ENCODE measurements at places on chromosomes 11 and 22.

GRCh38 chr22:38739300-38740055, 16.3 kb downstream of the SUN2 start:
- no peak for DNase-seq

- no peak for DNase-seq
Observed at GRCh38 chr22:39308614-39309363, 10.6 kb downstream of the RPL3 start.

GRCh38 chr11:109972181-109972715, 120.9 kb upstream of the ZC3H12C start:
- DNase-seq = peak; percentile 58

DNA sequence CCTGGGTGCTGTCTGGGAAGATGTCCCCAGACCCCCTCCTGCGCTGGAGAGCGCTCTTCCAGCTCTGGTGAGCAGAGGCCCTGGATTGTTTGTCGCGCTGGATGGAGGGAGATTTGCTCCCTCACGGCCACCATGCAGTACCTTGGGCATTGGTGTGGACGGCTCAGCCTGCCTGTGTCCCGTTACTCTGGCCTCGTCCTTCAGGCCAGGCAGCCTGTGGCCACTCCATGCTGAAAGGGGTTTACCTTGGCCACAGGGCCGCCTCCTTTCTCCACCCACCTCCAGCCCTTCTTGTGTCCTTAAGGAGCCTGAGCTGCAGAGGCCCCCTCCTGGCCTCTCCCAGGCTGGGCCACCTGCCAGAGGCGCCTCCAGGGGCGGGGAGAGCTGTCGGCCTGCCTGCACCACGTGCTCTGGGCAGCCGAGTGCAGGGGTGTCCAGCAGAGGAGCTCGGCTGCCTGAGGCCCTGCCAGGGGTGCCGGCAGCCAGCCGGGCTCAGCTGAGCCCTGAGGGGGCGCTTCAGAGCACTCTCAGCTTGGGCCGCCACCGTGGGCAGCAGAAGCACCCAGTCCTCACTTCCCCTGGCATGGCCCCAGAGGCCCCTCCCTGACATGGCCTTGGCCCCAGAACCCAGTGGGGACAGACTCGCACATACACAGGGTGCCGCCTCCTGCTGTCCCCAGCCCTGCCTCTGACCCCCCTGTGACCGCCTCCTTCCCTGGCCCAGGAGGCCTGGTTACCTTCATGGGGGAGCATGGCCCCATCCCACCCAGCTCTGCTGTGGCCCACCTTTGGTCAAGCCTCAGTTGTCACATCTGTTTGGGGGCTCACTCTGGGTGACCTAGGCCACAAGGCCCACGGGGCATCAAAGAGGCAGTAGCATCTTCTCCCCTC, 3.4 kb downstream of the CCND1 start:
- DNase-seq = no peak

DNA sequence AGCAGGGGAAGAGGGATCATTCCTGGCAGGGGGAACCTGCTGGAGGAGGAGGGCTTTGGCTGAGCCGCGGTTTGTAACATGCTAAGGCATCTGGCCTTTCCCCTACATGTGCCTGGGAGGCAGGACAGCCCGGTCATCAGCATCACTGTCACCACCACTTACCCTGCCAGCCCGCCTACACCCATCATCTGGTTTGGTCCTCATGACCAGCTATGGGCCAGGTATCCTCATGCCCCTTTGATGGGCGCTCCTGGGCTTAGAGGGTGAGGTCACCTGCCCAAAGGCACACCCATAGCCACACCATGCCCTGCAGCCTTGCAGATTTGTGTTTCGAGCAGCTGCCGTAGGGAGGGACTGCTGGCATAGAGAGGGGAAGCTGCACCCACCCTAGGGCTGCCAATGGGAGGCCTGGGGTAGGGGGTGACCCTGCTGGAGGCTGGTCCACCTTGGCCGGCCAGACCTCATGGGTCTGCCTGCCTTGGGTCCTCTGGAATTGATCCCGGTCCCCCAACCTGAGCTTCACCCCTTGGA, 2.6 kb downstream of the MRGPRF start:
- no peak for DNase-seq

- peak; percentile 88 for DNase-seq
Observed at GRCh38 chr22:44975427-44976262, 34.2 kb downstream of the PHF21B start.

GRCh38 chr22:28231441-28231840, 312.4 kb upstream of the PITPNB start:
- no peak for DNase-seq

DNA sequence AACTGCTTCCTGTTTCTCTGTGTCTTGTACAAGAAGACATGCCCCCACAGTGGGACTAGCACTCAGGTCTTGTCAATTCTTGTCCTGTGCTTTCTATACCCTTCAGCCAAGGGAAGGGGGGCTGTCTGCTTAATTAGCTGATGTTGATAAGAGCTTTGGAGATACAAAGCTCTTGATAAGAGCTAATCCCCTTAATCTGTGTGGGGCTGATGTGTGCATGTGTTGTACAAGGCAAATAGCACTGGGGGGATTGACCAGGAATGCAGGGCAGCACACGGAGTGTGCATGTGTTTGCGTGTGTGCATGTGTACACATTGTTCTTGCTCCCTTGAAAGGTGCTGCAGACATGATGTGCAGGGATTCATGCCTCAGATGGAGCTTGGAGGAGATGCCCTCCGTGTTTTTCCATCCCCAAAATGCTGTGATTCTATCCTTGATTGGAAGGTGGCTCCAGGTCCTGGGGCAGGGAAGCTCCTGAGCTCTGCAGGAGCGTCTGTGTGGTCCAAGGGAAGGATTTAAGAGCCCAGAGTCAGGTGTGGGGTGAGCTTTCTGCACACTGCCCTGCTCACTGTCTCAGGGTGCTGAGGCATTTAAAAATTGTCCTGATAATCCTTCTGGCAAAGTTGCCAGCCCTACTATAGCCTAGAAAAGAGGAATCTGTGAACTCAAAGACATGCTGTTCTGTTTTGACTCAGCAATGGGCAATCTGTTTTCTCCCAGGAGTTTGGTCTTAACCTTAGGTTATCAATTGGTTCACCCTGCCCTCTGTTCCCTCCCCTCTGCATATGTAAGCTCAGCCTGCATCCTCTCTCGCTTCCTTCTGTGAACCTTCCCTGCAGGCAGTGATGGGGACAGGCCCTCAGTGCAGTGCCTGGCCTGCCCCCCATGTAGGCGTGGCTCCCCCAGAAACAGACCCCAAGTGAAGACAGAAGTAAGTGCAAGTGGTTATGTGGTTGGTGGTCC, 102.0 kb downstream of the GRIK4 start:
- DNase-seq = no peak

GRCh38 chr11:112903340-112903739, 57.9 kb upstream of the NCAM1 start:
- DNase-seq = no peak

DNA sequence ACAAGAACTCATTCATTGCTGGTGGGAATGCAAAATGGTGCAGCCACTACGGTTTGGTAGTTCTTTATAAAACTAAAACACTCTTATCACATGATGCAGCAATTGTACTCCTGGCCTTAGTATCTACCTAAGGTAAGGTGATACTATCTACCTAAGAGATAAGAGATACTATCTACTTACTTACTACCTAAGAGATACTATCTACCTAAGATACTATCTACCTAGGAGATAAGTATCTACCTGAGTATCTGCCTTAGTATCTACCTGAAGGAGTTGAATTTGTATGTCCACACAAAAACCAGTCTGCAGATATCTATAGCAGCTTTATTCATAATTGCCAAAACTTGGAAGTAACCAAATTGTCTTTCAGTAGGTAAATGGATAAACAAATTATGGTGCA, 29.0 kb upstream of the SMCO4 start:
- no peak for DNase-seq

GRCh38 chr11:34250211-34250610, 107.6 kb downstream of the ABTB2 start:
- no peak for DNase-seq

DNA sequence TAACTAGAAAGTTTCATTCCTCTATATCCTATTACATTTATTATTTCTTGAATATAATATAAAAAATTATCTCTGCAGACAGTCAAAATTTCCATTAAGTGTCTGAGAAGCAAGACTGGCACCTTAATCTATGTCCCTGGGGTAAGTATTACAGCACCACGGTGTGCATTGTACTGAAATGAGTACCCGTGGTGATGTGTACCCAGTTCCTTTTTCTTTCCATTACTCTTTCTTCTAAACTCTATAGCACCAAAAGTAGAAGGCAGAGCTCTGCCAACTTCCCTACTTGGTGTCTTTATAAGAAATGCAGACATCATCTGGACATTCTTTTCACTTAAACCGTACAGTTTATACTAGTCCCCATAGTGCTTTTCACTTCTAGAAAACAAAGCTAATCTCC, 161.7 kb downstream of the GUCY1A2 start:
- DNase-seq = no peak

DNA sequence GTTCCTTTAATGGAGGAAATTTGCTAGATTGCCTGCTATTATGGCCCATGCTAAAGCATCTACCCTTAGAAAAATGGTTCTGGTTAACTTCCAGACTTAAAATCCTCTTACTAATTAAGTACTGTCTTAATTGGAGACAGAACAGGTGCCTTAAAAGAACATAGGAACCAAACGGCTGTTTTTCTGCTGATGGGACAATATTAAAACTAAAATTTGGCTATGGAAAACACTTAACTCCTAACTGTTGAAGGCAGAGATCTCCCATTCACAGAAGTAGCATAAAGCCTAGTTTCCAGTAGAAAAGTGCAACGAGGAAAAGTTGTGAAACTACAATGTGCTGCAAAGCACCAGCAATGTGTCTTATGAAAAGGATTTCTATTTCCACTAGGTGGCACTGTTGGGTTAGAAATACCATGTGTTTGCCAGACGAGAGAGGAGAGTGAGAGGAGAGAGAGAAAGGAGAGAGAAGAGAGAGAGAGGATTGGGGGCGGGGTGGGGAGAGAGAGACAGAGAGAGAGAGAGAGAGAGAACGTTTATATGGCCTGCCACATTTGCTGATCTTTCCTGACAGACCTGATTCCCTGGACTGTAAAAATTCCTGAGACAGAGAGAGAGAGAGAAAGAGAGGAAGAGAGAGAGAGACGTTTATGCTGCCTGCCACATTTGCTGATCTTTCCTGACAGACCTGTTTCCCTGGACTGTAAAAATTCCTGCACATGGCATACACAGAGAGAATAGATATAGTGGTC, 51.5 kb downstream of the FAM181B start:
- peak; percentile 89 for DNase-seq

DNA sequence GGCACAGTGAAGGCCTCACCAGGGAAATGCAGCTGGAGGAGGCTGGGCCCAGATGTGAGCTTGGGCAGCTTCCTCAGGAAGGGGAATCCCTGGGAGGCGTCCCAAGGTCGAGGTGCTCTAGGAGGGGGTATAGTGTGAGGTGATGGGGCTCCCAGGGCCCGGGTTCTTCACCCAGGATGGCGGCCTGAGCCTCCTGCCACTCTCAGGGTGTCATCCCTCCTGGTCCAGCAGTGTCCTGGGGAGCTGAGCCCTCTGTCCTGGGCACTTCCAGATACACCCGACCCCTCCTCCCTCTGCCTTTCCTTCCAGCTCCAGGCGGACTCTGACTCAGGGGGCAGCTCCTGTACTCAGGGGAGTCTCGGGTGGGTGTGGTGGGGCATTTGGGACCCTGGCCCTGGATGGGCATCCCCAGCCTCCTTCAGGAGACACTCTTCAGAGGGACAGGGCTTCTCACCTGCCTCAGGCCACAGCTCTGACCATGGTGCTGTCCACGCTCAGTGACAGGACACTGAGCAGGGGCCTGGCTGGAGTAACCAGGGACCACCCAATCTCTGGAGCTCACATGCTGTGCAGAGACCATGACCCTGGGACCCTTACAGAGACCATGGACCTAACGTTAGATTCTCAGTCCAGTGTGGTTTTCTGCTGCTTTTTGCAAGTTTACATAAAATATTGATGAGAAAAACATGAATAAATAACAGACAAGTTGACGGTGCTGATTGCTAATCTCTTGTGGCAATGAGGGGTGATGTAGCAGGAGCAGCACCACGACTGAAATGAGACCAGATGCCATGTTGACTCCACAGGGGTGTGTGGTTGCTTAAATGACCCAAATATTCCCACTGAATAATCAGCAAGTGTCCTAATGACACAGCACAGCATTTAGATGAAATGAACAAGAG, 101.9 kb downstream of the GGTLC2 start:
- DNase-seq = no peak
